ENCODE measurements at places on chromosomes 7 and 10.

DNA sequence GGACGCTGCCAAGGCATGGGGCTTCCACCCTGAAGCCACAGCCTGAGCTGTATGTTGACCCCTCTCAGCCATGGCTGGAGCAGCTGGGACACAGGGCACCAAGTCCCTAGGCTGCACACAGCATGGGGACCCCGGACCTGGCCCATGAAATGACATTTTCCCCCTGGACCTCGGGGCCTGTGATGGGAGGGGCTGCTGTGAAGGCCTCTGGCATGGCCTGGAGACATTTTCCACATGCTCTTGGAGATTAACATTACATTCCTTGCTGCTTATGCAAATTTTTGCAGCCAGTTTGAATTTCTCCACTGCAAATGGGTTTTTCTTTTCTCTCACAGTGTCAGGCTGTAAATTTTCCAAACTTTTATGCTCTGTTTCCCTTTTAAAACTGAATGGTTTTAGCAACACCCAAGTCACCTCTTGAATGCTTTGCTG lies 463.6 kb downstream of the ZWINT start:
- no peak for DNase-seq

DNA sequence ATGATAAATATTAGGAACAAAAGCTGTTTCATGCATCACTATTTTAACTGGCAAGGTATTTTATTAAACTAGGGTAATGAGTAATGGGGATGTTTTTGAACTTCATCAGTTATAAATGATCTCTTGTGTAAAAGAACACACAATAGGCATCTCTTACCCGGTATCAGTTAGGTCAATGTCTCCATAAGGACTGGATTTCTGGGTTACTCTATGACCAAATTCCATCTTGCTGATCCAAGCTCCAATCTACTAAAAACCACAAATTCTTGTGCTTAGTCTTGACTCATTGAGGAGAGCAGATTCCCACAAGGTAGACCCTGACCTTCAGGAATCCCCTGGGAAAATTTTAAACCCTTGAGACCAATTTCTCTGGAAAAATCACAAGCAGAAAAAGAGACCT lies 1167.7 kb downstream of the XPNPEP1 start:
- DNase-seq: no peak

- DNase-seq: no peak
Measured at GRCh38 chr7:24932815-24933214, 47.2 kb downstream of the OSBPL3 start.

DNA sequence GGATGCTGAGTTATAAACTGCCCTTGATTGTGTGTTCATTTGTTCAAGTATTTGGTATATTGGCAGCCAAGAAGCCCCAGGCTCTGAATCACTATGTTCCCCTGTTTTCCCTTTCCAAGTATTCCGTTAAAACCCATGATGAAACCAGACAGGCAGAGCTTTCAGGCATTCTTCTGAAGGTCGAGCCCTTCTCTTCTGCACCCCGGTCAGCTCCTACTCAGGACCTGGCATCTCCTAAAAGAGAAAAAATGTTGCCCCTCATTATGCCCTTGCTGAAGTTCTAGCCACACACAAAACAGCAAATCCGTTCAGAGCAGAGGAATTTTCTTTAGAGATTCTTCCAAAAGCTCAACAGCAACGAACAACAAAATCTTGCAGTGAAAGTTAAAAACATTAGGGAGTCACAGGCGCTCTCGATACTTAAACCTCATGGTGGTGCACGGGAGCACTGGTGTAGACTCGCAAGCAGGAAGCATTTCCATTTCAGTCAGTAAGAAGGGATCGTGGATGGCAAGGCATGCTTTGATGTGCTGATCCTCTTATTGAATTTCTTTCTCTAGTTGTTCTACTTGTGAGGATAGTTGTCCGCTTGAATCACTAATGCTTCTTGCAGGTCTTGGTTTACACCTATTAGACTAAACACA lies 264.9 kb downstream of the SKIDA1 start:
- no peak for DNase-seq

- DNase-seq: no peak
Measured at GRCh38 chr7:127064-127598, 65.2 kb upstream of the FAM20C start.

DNA sequence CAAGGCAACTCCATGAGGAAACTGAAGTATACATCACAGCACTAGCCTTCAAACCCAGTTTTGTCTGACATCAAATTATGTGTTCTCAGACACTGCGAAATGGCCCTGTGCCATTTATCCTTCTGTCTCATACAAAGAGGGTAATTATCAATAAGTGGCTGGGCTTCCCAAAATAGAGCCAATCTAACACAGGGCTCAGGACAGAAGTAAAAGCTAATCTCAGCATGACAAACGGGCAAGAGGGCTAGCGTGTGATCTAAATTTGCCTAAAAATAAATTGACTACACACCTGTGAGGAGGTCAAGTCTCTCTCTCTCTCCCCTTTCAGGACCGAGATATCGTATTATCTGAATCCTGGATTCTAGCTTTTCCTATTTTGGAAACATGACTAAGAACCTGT lies 67.2 kb downstream of the DGKB start:
- no peak for DNase-seq
